ENCODE measurements at places on chromosomes 1 and 21.

GRCh38 chr1:181061891-181062835, 26.3 kb upstream of the IER5 start:
- no peak for DNase-seq

DNA sequence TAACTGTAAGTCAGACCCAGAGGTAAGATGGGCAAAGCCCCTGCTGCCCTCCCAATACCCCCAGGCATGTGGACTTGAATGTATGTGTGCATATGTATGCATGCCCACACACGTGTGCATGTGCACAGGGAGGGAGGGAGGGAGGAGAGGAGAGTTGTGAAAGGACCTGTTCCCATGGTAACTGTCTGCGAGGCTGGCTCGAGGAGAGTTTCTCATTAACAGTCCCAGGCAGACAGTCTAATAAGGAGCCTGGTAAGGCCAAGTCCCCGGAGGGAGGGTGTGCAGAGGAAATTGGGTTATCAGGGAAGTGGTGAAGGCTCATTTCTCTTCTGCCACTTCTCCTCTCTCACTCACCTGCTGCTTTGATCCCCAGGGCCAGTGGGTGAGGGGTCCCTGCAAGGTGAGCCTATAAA, 74.9 kb downstream of the NFASC start:
- DNase-seq: no peak

DNA sequence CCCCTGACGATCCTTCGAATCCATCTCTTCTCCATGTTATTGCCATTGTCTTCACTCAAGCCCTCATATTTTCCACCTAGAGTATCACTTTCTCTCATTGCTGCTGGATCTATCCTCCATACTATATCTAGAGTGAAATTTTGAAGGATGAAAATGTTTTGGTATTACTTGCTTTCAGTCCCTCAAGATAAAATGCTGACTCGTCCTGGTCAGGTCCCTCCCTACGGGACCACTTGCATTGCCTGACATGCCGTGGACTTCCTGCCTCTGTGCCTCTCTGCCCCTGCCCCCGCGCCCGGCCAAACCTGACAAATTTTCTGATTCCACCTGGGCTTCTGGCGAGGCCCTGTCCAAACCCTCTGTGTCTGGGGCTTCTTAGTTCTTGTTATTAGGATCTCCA, 23.6 kb downstream of the SPATA46 start:
- no peak for DNase-seq

GRCh38 chr1:4684136-4684535, 29.7 kb downstream of the AJAP1 start:
- DNase-seq: no peak

GRCh38 chr1:77048615-77049005, 170.6 kb downstream of the PIGK start:
- no peak for DNase-seq

DNA sequence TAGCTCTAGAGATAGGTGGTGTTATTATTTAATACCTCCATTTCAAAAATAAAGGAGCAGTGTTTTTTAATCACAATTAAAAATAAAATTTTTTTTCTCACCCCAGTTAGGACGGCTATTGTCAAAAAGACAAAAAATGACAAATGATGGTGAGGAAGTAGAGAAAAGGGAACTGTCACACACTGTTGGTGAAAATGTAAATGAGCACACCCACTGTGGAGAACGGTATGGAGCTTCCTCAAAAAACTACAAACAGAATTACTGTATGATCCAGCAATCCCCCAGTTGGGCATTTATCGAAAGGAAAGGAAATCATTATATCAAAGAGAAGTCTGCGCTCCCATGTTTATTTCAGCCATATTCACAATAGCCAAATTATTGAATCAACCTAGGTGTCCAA, 148.7 kb upstream of the NR5A2 start:
- no peak for DNase-seq

- no peak for DNase-seq
Observed at GRCh38 chr1:171834821-171835220, 6.5 kb upstream of the DNM3 start.

DNA sequence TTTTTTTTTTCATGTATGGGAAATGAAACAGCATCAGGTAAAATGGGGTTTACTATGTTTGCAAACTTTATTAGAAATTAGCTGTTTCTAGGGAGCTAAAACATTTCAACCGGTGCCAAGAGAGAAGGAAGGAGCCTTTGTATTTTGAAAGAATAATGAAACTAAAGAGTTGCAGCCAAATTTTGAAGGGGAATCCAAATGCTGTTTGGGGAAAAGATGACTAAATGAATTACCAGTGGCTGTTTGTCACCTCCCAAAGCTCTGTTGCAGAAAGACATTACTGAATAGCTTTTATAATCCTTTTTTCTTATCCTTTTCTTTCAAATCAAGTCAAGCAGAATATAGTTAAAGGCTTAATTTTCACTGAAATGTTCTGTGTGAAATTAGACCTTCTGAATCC, 591.3 kb upstream of the ADGRL2 start:
- DNase-seq: no peak

DNA sequence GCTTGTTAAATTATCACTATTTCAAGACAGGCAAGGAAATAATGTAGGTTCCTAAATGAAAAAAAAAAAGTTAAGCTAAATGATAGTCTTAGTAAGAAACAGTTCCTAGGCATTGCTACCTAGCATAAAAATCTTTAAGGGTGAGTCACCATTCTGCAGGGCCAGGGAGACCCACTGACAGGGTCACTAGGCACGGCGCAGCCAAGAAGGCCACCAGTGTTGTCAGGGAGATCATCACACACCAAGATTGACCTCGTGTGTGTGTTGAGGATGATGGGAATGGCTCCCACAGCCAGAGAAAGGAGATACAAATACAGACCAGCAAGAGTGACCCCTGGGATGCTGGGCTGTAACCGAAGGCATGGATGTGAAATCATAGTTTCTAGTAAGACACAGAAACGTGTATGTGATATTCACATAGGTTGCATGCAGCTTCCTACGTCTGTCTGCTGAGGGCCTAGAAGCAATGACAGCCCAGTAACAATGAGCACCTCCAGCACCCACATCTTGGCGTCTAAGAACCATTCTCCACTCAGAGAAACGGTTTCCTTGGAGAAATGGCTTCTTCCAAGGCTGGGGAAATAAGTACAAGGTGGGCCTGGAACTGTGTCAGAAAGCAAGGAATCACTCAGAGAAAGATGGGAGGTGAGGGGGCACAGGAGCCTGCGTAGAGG, 29.1 kb downstream of the RIPK4 start:
- DNase-seq: no peak

GRCh38 chr1:157407917-157408525, 144.3 kb downstream of the FCRL5 start:
- DNase-seq: no peak

- no peak for DNase-seq
Observed at GRCh38 chr1:232534552-232535517, 95.1 kb downstream of the SIPA1L2 start.

- DNase-seq: no peak
Observed at GRCh38 chr1:56189454-56189853, 389.9 kb downstream of the PLPP3 start.

- no peak for DNase-seq
Observed at GRCh38 chr1:67980028-67980427, 70.4 kb downstream of the DIRAS3 start.

DNA sequence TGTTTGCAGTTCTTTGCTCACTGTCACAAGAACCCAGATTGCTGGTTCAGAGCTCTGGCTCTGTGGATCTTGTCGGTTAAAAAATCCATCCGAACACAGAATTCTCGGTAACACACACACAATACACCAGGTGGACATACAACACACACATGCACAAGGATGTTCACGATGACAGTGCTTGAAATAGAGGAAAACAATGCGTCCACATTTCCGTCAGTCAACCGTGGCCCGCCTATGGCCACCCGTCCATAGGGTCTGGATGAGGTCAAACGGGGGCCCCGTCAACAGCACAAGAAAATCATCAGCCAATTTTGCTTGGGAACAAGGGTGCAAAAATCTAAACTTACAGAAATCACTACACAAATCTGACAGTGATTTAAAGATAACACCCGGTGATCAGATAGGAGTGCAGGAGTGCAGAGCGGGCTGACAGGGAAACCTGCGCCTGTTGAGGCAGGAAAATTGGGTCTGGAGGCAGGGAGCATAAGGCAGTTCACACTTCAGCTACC, 50.4 kb upstream of the SLC19A1 start:
- DNase-seq: no peak

- DNase-seq: no peak
Observed at GRCh38 chr1:160997323-160998038, 23.5 kb downstream of the F11R start.

DNA sequence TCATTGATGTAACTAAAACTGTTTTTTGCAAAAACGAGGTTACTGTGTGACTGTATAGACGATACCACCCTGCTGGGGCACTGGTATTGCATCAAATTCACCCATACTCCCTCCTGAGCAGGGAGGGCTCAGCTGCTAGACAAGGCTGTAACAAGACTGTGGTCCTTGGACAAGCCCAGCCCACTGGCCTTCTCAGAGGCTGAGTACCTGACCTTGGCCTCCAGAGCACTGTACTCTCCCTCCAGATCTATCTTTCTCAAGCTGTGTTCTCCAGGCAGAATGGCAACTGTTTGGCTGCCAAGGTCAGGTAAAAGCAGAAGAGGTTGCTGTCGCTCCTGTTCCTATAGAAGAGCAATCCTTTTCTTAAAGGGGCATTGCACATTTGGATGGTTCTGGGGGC, 8.5 kb downstream of the OLFML2B start:
- DNase-seq: no peak

GRCh38 chr21:45406801-45407628, 2.0 kb downstream of the COL18A1 start:
- no peak for DNase-seq

DNA sequence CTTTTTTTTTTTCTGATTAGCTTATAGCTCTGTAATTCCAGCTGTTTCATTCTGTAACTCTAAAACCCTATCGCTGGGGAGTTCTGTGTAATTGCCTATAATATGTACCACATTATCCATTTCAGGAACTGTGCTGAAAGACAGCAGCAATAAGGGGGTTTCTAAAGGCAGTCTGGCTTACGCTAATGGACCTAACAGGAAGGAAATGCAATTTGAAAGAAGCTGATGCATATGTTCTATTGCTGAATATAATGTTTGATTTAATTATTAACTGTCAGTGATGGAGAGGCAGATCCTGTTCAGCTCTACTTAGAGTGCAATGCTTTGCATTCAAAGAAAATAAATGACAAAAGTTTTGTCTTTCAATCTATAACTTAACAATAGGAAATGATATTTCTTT, 209.4 kb upstream of the SNX7 start:
- DNase-seq: no peak

- no peak for DNase-seq
Observed at GRCh38 chr1:42450061-42450460, 5.8 kb downstream of the ZMYND12 start.

DNA sequence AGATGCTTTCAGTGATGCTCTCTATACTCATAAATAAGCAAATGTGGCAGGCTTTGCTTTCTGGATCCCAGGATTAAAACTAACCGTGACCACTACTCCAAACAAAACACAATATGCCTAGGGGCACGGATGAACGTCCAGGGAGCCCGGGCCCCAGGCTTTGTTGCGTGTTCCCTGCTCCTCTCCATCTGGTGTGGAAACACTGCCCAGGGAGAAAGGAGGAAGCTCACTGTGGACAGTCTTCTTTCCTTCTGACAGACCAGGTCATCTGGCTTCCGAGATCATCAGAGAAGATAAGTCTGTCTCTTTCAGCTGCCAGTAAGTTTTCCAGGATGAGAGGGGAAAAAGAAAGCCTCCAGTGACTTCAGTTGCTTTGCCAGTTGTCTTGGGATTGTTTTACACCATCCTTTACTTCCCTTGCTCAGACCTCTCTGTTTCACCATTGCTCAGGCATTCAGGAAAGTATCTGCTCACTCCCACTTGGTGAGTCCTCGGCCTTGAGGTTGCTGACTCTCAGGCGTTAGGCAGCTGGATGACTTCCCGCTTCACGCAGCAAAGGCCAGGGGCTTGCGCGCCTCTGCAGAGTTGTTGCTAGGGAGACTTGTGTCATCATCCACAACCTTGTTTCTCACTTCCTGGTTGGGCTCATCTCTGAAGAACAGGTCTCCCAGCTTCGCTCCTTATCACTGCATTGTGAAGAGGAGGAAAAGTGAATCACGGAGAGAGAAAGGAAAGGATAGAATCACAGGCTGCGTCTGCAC, 20.6 kb upstream of the PGD start:
- DNase-seq: no peak

- no peak for DNase-seq
Observed at GRCh38 chr1:150236614-150237100, 745 bp upstream of the ANP32E start.

DNA sequence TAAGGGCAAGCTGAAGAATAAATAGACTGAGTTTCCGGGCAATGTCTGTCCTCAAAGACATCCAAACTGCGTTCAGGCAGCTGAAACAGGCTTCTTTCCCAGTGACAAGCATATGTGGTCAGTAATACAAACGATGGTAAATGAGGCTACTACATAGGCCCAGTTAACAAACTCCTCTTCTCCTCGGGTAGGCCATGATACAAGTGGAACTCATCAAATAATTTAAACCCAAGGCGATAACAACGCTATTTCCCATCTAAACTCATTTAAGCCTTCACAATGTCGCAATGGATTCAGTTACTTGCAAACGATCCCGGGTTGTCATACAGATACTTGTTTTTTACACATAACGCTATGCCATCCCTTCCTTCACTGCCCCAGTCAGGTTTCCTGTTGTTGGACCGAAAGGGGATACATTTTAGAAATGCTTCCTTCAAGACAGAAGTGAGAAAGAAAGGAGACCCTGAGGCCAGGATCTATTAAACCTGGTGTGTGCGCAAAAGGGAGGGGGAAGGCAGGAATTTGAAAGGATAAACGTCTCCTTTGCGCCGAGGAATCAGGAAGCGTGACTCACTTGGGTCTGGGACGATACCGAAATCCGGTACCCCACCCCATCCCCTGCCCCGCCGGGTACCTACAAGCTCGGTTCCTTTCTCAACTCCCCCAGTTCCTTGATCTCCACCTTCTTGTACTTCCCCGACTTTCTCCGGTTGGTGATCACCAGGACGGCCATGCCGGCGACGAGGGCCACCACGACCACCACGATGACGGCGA, 1.3 kb downstream of the TACSTD2 start:
- no peak for DNase-seq

- no peak for DNase-seq
Observed at GRCh38 chr1:38436749-38437148, 390.2 kb upstream of the POU3F1 start.

DNA sequence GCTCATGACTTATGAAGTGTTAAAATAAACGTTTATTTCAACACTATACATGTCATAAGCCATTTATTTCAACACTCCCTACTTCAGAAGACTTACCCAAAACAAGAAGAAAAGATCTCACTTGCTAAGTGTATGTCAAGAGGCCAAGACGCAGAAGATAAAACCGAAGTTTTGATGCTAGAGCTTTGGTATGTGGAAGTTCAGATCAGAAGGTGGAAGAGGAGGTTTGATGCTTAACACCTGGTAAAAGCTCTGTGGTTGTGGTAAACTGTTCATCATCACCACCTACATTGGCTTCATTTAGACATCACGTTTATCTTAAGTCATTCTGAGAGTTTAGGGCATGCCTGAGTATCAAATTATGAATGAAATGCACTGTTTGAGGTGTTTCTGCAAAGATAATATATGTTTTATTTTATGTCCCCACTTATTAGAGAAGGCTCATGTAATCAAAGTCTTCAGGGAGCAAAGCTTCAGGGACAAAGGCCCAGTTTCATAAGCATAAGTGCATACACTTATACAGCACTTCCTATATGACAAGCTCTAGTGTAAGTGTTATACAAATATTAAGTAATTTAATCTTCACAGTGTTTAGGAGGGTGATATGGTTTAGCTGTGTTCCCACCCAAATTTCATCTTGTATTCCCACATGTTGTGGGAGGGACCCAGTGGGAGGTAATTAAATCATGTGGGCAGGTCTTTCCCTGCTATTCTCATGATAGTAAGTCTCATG, 533.3 kb downstream of the PTBP2 start:
- DNase-seq: no peak

GRCh38 chr1:109821221-109821669, 57.5 kb upstream of the EPS8L3 start:
- no peak for DNase-seq

All from stimulated activated CD4-positive, alpha-beta T cell treated with anti-CD3 and anti-CD28 coated beads, Interleukin-1b, Interleukin-23, amount 100 ng/mL, for 24 hours (primary cell).